ENCODE measurements at places on chromosomes 7 and 10.

GRCh38 chr7:94666879-94667587, 11.1 kb upstream of the SGCE start:
- no peak for DNase-seq

DNA sequence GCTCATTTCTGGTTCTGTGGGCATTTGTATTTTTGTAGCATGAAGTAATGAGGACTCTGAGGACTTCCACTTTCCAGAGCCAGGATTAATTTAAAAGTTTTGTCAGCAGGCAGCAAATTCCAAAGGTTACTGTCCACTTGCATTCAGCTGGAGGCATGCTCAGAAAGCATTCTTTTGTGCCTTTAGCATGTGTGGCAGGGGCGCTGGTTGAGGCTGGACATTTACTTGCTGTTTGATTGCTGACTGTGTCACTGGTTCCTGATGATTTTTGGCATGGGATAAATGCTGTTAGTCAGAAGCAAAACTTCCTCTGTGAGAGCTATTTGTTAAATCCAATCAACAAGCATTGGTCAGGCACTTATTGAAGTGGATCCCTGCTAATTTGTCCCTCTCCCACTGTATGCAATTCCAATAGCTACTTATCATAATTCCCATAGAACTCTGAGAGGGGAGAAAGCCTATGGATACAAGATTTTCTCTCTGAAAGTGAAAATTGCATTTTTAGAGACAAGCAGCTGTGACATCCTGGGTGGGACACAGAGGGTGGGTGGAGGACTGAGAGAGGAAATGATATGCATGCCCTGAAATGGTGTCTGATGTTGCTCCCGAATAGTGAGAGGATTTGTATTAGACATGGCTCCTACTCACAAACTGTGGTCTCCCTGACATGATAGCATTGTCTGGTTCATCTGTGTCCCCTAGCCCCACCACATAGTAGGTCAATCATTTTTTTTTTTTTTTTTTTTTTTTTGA, 161.2 kb upstream of the WDR11 start:
- no peak for DNase-seq

- no peak for DNase-seq
Observed at GRCh38 chr10:97459111-97459510, 13.1 kb downstream of the ZDHHC16 start.

DNA sequence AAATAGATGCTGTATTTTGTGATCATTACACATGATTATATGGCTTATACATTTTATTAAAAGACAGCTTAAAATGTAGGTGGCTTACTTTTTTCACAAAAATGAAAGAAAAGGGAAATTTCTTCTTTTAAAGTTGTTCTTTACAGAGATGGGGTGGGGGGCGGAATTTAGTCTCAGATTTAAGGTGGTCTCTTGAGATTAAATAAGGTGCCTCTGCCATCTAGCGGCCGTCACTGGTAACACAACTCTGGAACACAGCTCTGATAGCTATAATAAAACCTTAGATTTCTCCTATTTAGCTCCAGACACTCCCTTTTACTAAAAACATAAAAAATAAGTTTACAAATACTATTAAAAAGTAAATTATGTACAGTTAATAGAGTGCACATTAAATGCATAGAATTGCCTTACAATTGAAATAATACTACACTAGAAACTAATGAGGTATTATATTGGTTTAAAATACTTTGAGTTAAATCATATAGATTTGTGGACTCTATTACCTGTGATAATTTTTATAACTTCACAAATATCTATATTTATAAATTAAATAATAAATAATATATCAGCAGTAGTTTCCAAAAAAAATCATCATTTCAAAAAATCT, 210.9 kb downstream of the DGKB start:
- DNase-seq: peak; percentile 72

- no peak for DNase-seq
Observed at GRCh38 chr10:86023931-86024280, 342.7 kb downstream of the GRID1 start.

- DNase-seq: no peak
Observed at GRCh38 chr7:131896165-131896863, 339.9 kb upstream of the PODXL start.

DNA sequence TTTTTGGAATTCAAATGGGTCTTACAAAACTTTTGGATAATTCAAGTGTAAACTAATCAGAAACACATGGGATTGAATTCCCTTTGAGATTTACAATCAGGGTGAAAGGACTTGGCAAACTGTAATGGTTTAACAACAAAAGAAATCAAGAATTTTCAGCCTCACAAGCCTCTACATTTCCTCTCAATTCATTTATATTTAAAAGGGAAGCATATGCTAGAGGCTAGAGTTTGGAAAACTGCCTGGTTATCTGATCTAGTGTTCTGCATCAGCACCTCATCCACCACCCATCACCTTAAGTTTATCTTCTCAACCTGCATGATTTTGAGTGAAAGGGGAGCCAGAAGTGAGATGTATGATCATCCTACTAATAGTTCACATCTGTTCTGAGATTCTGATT, 120.7 kb downstream of the TES start:
- no peak for DNase-seq

Measured in mesothelial cell of epicardium (in vitro differentiated cells).